ENCODE measurements at places on chromosomes 2 and 18.

DNA sequence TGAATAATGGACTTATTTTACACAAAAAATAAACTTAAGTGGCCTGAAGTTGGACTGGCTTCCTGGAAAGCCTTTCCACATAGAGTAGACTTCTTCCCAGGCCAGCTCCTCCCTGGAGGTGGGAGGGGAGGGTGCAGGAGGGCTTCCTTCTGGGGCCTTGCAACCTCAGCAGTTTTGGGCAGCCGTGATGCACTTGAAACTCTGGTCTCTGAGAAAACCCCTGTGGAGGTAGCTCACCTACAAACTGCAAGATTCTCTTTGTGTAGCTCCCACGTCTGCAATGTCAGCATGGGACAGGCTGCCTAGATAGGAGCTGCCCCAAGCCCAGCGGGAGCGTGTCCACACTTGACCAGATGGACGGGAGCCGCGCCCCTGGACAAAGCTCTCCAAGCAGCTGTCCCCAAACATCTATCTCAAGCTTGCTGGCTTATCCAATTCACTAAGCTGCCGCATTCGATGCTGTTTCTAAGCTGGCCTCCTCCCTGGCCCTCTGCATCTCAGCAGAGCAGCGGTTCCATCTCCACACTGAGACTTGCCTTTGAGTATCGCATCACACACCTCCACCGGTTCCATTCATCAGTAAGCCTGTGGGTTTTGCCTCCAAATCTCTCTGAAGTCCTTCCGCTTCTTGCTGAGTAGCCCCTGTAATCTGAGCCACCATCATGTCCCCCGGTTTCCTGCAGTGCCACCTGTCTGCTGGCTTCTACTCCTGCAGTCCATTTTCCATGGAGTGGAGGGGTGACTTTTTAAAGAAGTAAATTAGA is 1.6 kb upstream of the LPIN1 start:
- DNase-seq = peak; percentile 86

- DNase-seq = no peak
Measured at GRCh38 chr2:23383100-23383499, 1.9 kb upstream of the KLHL29 start.

DNA sequence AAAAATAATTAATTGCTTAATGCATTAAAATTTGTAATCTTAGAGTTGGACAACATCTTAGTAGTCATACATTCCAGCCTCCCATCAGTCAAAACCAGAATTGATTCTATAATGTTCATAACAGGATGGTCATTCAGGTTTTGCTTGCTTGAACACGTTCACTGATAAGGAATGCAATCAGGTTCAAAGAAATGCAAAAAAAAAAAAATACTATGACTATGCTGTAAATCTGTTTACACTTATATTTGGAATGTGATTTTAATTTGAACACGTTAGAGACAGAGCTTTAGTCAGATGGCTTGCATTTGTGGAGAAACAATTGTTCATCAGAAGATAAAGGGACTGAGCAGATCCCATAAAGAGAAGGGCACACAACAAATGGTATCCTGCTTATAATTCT is 131.3 kb upstream of the UNC80 start:
- DNase-seq = no peak

GRCh38 chr2:75465317-75465984 is 95.3 kb downstream of the EVA1A start:
- peak; percentile 41 for DNase-seq

DNA sequence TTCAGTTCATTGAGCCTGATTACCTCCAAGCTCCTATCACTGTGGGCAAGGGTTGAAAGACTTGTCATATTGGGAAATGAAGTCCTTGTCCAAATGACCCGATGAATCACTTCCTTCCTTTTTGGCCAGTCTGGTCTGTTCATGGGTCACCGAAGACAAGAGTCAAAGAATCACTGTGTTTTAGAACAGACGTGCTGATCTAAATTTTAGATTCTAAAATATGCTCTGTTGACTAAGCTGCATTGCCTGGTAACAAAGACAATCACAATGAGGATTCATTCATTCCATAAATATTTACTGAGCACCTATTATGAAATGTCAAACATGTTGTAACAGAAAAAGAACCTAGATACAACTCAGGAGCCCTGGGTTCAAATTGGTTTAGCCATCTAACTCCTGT is 99.4 kb upstream of the RND3 start:
- DNase-seq = no peak

DNA sequence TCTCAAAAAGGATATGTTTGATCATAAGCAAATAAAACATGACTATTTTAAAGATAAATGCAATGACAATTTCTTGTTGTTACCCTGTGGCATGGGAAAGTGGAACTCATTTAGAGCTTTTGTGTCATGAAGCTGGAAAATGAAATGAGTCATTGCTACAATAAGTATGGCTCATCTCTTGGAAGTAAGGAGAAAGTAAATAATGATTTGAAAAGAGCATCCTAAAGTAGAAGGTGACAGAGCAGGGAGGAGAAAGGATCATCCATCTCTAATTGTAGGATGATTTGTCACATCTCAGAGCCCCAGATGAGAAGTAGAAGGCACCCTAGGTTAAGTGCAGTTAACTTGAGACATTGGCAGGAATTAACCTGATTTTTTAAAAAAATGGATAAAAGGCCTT is 200.5 kb downstream of the CPS1 start:
- no peak for DNase-seq

DNA sequence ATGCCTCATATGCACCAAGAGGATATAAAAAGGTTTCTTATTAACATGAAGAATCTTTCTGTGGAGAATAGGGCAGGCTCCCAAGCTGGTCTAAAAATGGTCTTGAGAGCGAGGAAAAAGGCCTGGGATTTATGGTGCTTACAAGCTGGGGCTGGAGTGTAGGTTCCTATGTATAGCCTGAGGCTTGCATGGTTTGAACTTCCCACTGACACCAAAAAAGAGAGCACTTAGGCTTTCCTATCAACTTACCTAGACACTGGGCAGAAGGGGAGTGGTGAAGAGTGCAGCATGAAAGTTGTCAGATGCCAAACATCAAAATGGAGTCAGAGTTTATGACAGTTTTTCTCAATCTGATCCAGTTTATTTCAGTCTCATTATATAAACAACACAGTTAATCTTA is 784.6 kb downstream of the LRRTM4 start:
- no peak for DNase-seq

DNA sequence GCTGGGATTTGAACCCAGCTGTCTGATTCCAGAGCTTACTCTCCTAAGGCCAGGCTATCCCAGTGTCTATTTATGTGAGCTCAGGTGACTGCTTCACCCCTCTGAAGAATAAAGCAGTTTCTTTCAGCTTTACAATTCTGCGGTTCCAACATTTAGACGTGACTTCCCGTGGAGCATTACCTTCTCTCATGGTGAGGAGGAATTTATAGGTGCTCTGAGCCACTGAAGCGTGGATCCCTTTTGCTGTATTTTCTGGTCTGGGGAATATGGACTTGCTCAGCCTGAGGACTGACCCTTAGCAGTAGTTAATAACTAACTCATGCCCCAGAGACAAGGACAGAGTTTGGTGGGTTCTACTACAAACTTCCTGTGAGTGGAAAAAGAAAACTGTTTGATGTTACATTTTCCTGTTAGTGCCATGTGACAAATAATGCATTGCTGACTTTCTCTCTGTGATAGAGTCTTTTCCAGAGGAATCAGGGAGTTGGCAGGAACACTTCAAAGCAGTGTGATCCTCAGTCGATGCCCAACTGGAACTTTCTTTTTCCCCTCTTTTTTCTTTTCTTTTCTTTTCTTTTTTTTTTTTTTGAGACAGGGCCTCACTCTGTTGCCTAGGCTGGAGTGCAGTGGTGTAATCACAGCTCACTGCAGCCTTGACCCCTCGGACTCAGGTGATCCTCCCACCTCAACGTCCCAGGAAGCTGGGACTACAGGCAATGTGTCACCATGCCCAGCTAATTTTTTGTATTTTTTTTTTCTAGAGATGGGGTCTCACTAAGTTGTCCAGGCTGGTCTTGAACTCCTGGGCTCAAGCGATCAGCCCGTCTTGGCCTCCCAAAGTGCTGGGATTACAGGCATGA is 21.9 kb downstream of the CASP10 start:
- DNase-seq = no peak

GRCh38 chr2:15760232-15760910 is 168.7 kb downstream of the DDX1 start:
- DNase-seq = no peak

DNA sequence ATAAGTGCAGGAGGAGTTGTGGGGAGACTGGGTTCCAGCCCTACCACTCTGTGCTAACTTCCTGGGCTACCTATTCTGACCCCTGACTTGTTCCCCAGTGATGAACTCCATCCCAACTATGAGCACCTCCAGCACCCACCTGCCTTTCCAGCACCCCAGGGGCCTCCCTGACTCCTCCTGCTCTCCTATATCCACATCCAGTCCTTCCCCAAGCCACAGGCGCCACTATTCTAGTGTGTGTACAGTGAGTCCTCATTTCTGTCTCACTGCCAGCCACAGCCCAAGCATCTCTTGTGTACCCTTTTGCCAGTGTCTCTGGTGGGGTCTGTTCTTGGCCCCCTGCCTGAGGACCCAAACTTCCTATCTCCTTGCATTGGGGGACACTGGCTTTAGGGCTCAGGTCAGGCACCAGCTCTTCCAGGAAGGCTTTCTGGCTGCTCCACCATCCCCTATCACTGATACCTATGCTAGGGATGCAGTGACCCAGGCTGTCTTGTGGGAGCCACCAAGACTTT is 145.2 kb downstream of the INHBB start:
- no peak for DNase-seq

DNA sequence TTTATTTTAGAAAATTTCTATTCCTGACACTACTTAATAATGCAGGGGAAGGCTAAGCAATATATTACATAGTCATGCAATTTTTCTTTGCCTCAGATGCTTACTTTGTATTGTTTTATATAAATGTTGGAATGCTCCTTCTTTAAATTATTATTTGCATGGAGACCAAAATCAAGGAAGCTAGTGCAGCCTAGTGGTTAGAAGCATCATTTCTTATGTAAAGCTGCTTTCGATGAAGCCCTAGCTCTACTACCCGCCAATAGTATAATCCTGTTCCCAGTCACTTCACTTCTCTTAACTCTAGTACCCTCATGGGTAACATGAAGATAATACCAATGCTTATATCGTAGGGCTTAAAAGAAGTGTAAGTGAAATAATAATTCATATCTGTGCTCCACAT is 198.9 kb downstream of the LRATD1 start:
- no peak for DNase-seq

DNA sequence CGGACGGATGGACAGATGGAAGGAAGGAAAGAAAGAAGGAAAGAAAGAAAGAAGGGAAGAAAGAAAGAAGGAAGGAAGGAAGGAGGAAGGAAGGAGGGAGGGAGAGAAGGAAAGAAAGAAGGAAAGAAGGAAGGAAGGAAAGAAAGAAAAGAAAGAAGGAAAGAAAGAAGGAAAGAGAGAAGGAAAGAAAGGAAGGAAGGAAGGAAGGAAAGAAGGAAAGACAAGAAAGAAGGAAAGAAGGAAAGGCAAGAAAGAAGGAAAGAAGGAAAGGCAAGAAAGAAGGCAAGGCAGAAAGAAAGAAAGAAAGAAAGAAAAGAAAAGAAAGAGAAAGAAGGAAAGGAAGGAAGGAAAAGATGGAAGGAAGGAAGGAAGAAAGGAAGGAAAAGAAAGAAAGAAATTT is 162.5 kb upstream of the DNMT3A start:
- DNase-seq = no peak

GRCh38 chr18:21090680-21091079 is 20.9 kb downstream of the ROCK1 start:
- DNase-seq = no peak

DNA sequence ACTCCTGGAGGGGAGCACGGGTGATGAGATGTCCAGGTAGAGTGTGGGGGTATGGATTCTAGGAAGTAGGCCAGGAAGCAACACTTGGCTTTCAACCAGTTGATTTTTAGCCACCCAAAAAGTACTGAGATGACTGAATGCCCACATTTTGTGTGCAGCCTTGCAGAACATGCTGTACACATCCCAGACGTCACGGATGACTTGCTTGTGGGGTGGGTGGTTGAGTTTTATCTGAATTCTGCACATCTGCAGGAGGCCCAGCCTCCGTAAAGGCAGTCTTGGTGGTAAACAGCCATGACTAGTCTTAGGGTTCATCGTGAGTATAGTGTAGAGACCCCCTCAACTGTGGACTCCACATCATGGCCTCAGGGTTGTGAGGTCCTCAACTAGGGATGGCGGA is 53.3 kb upstream of the CCDC195 start:
- no peak for DNase-seq

DNA sequence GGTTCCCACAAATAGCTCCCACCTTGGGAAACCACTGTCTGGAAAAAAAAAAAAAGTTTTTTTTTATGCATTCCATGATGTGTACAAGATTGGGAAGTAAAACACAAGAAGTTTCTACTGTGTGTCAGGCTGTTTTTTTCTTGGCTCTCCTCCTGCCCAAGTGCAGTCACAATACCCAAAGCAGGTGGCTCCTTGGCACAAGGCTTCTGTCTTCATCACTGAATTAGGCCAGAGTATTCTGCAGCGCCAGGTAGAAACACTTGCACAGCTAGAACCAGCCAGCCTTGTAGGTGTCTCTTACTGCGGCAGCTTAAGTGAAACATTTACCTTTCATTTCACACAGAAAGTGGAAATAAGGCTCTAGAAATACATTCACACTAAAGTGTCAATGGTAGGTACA is 23.8 kb upstream of the MAL start:
- no peak for DNase-seq

GRCh38 chr2:25512707-25513106 is 160.7 kb downstream of the DTNB start:
- DNase-seq = no peak

DNA sequence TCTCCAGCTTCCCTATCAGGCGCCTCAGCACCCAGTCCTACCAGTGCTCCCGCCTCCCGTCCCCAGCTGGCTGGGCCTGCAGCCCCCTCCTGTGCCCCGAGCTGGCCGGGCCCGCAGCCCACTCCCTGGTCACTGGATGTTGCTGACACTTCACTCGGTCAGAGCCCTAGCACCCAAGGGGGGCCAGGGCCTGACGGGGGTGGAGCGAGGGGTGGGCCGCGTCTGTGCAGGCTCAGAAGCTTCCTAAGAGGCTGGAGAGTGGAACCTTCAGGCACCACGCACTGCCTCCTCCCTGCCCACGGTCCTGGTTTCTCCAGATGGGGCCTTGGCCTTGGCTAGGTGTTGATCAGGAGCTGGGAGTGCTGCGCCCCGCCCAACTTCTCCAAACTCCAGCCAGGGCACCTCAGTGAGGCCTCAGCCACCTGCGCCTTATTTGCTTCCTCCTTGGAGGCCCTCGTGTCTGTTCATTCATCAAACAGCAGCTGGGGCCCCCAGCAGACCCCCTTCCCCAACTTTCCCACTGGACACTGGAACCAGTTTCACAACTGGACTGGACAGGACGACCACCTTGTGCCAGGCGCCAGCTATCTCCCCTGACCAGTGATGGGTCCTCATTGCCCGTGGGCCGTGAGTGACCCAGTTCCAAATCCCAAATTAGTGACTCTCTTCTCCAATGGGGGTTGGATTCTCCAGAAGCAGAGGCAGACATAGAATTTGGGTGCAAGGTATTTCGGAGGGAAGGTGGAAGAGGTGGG is 16.7 kb downstream of the CAPN10 start:
- DNase-seq = no peak

- DNase-seq = no peak
Measured at GRCh38 chr2:6412533-6413091, 453.1 kb downstream of the CMPK2 start.

DNA sequence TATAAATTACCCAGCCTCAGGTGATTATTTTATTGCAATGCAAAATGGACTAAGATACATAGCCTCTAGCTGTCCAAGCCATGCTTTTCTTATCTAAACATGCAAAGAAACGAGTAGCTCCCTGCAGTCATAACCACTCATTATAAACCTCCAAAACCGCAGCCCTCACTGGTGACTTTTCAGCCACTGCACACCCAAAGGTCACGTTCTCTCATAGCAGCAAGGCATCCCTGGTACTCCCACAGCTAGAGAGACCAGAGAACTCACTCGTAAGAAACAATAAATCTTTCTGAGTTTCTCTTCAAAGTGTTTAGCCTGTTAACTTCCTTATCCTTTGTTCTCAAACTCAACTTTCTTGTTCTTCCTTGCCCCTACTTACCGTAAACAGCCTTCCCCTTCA is 28.5 kb upstream of the RALBP1 start:
- DNase-seq = no peak
